Stimulated activated CD8-positive, alpha-beta memory T cell treated with anti-CD3 and anti-CD28 coated beads, Interleukin-2, amount 100 ng/mL, for 1 hour (primary cell): ENCODE measurements at places on chromosomes 3 and 15.

DNA sequence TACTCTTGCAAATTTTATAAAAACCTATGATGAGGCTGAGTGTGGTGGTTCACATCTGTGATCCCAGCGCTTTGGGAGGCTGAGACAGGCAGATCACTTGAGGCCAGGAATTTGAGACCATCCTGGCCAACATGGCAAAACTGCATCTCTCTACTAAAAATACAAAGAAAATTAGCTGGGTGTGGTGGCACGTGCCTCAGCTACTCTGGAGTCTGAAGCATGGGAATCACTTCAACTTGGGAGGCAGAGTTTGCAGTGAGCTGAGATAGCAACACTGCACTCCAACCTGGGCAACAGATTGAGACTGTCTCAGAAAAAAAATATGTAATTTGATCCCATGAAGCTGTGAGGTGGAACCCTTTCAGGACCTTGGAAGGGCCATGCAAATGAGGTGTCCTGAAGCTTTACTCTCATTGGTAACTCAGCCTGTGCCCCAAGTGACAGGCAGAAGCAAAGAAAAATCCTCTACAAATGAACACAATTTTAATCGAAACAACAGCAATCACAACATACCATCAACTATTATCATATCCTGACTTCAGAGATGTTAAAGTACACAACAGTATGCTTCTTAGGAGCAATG, 84.6 kb upstream of the CDV3 start:
- no peak for DNase-seq

GRCh38 chr3:192905980-192906678, 11.5 kb downstream of the MB21D2 start:
- no peak for DNase-seq

GRCh38 chr15:99983171-99983885, 250.1 kb upstream of the LYSMD4 start:
- DNase-seq: no peak

DNA sequence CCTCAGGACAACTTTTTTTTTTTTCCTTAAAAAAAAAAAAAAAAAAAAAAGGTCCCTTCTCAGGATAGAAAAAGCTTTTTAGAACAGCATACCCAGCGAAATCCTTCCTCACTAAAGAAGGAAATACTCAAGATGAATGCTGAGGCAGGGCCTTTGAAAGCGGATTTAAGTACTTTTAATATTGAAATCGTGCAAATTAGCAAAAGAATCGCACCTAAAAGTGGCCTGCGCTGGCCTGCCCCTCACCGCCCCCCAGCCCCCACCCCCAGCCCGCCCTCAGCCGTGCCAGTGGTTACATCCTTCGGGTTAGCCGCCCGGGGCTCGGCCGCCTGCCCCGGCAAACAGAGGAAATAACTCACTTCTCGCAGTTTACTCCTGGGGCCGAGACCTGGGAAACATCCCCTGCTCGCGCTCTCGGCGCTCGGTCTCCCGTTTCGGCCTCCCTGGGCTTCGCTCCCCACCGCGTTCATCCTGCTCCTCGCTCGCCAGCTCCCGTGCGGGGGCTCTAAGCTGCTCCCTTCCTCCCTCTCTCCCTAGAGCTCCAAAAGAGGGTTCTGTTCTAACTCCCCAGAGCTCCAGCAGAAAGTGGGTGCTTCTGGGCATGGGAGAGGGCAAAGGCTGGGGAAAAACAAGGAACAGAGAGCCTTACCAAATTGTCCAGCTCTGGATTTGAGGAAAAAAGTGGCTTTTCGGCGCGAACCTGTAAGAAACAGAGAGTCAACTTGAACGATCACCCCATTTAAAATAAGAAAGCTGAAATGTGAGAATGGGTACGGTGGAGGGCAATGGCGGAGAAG, 5.2 kb downstream of the MEIS2 start:
- DNase-seq: no peak

DNA sequence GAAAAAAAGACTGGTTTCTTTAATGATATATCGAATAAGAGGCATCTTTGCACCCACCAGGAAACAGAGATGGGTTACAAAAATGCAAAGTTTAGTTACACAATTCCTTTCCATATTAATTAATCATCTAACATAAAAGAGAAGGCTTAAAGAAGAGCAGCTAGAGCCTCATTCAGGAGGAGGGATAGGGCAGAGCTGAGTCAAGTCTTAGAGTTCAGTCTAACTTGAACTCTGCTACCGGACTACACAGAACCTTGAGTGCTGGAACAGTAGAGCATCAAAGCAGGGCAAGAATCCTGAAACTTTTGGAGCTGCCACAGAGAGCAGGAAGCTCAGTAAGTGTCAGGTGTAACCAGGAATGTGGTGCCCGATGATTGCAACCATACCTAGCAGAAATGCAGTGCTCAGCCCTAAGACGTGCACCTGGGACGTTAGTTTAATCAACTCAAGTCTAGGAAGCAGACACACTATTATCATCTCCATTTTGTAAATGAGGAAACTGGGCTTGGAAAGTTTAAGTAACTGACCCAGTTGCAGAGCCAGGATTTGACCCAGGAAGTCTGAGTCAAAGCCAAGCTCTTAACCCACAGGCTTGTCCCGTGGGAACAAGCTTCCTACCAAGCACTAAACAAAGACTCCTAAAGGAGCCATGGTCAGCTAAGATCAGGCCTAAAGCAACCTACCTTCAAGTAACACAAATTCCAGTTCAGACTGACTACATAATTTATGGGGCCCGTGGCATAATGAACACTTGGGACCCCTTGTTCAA, 187.4 kb downstream of the FOXP1 start:
- no peak for DNase-seq

DNA sequence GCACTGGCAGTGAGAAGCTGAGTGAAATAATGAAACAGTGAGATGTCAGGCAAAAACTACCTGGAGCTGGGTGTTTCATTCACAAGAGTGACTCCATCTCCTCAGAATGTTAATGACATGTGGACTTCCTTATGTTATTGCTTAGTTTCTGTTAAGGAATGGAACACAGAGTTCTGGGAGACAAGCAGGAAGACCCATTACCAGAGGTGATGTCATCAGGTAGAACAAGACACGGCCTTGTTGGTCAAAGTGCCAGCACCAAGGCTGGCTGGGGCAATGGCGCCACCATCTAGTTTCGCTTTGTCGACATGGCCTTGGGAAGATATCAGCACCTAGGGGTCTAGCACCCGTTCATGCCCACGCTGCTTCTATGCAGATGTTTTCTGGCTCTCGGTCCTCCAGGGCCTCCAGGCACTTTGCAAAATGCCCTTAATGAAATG, 252.2 kb downstream of the FAM43A start:
- DNase-seq: no peak

DNA sequence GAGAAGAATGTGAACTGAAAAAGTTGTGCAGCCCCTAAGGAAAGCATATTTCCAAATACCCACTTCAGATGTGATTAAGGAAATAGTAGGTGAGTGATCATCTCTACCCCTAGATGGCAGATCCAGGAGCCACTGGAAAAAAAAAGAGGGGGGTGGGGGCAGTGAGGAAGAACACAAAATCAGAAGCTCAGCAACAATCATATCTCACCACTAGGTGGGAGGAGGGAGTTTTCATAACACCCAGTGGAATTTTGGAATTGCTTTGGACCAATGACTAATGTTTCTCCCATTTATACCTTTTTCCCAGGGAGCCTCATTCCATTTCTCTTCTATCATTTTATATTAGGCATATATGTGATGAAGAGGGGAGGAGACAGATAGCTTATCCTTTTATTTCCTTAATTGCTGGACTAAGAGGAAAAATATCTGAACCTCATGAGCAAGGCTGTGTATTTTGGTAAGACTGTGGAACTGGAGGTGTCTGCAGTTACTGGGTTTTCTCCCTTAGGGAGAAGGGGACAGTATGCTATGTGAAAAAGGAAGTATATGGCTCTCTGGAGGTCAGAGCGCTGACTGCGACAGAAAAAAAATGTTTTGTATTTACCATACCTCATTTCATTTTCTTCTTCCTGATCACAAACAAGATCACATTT, 363.4 kb downstream of the GAP43 start:
- no peak for DNase-seq

DNA sequence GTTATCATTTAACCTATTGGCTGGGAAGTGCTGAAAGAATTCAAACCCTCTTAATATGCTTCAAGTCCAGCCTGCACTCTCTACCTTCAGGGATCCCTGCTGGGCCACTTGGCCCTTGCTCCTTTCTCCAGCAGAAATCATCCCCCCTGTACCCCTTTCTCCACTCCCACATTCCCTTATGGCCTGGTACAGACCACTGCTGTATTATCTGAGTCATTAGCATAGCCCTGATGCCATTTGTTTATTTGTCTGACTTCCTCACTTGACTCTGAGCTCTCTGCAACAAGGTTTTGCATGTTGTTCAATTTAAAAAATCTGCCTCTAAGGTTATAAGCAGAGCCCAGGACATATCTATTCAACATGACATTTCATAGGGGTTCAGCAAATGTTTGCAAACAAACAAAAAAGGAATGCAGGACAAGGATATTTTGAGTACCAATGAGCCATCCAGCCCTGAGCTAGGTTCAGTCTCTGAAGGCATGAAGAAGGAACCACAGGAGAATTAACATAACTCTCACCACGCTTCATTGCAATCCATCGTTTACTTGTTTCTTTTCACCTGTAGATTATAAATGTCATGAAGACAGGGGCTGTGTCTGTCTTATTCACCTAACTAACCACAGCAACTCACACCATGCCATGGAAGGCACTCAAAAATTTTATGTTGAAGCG, 26.6 kb upstream of the HES1 start:
- no peak for DNase-seq

- no peak for DNase-seq
Observed at GRCh38 chr15:68315035-68315434, 37.5 kb downstream of the FEM1B start.

DNA sequence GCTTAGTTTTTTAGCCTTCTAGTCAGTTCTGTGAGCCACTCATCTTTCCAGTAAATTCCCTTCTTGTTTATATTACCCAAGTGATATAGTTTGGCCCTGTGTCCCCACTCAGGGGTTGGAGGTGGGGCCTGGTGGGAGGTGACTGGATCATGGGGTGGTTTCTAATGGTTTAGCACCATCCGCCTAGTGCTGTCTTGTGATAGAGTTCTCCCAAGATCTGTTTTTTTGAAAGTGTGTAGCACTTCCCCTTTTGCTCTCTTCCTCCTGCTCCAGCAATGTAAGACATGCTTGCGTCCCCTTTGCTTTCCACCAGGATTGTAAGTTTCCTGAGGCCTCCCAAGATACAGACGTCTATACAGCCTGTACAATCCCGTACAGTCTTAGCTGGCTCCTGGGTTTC, 53.7 kb upstream of the INO80 start:
- DNase-seq: no peak

DNA sequence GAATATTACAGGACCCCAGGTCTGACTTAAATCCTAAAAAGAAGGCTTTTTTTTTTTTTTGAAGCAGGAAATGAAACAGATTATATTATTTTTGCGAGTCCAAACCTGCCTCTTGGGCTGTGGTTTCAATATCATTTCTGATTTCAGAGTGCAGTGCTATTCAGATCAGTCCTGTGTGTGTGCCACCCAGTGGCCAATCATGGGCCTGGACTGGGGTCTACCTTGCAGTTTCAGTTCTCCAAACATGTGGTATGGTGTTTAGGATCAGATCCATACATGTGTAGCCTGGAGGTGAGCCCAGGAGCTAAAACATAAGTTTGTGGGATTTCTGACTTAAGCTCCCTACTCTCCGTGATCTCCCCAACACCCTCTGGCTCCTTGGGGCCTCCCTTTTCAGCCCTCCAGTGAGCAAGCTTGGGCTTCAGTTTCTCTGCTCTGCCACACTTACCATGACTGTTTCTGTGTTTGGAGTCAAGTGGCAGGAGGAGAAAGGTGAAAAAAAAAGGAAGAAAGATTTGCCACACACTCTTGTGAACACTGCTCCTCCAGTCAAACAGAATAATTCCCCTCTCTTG, 12.1 kb upstream of the THSD4 start:
- no peak for DNase-seq

DNA sequence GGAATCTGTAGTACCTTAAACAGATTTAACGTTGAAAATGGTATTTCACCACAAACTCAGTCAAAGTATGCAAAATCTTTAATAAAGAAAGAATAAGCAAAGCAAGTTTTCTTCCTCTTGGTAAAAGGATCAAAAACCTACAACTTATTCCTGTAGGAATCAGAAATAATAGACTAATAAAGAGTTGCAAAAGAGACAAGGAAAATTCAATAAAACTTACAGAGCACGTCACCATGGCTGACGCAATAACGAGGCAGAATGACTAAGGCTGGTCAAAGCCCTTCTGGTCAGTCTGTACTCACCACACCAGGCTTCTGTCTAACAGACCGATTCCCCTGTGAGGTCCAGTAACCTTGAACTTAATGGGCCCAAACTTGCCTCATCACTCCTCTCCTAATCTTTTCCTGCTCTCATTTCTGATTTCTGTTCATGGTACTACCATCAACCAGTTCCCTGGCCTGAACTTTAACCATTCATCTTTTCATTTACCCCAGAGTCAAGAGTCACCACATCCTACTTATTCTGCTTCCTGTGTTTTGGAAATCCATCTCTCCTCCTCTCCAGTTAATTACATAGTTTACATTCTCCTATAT, 5.0 kb downstream of the MASP1 start:
- no peak for DNase-seq

GRCh38 chr3:11407644-11408043, 135.4 kb downstream of the ATG7 start:
- no peak for DNase-seq

- no peak for DNase-seq
Observed at GRCh38 chr15:56832125-56832524, 86.3 kb upstream of the TCF12 start.

DNA sequence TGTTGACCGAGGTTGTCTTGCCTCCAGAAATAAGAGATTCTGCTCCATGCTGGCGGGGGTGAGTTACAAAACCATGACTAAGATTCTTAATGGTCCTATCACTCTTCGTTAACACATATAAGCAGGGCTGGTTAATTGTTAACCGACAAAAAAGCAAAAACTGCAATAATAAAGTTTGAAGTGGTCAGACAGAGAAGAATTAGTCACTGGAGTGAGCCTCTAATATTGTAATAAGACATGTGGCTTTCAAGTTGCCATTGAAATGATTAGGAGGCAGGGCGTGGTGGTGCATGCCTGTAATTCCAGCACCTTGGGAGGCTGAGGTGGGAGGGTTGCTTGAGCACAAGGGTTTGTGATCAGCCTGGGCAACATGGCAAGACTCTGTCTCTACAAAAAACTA, 78.4 kb upstream of the NR2F2 start:
- no peak for DNase-seq

- no peak for DNase-seq
Observed at GRCh38 chr3:140236836-140237501, 302.0 kb downstream of the CLSTN2 start.

DNA sequence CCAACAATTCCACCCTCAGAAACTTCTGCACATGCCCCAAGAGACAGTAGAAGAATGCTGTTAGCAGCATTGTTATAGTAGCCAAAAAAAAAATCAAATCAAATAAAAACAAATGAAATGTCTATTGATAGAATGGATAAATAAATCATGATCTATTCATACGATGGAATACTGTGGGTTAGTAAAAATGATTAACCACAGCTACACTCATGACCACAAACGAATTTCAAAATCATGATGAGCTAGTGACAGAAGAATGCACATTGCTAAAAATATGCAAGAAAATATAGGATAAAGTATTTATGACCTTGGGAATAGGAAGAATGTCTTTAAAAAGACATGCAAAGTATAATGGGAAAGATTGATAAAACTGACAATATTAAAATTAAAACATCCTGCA, 57.5 kb upstream of the ACAN start:
- DNase-seq: no peak

- DNase-seq: no peak
Observed at GRCh38 chr3:162395496-162395895, 898.9 kb downstream of the OTOL1 start.

- no peak for DNase-seq
Observed at GRCh38 chr15:69608661-69609060, 156.0 kb downstream of the RPLP1 start.

GRCh38 chr3:108022256-108023150, 68.3 kb downstream of the CD47 start:
- no peak for DNase-seq

GRCh38 chr3:133849346-133849745, 43.7 kb downstream of the SRPRB start:
- no peak for DNase-seq
